ENCODE measurements at places on chromosomes 3 and 15. TPM values are rescaled to one million over a fixed set of nuclear protein-coding genes. Genes with fewer than 3 reads are reported as not detected.

- DNase-seq: no peak
Measured at GRCh38 chr15:52464478-52464877, 64.2 kb downstream of the MYO5A start.

- DNase-seq: no peak
Measured at GRCh38 chr15:80076321-80077318, 17.1 kb downstream of the ZFAND6 start.

GRCh38 chr3:67635806-67636205 is 18.6 kb downstream of the SUCLG2 start:
- no peak for DNase-seq

GRCh38 chr3:144350125-144350524 is 378.5 kb downstream of the DIPK2A start:
- no peak for DNase-seq

DNA sequence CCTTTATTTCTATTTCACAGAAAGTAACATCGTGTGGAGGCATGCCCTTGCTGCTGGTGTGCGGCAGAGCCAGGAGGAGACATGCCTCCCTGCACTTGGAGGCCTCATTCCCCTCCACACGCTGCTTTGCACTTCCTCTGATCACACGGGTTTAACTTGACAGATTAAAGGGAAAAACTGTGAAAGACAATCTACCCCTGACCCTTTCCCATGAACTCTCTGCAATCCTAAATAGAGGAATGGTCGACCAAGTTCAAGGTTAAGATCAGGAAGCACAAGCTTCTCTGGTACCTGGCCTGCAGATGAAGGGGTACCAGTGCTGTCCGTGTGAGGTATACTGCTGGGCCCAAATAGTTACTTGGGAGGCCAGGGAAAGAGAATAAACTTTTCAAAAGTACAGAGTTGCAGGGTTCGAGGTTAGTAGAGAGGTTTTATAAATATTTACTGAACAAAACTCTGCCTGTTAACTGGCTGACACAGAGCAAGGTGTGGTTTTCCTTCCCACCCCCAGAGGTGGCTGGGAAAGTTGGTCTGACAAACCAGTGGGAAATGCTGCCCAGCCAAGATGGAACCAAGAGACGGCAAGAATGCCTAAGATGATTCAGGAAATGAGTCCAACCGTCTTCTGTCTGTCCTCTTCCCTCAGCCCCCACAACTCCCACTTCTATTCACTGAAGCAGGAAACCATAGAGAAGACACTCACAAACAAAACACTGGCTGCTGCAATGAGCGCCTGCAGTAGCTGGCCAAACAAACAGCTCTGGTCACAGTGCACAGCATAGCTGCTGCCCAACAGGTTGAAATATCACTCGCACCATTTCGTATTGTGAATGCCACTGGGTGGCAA is 79.6 kb downstream of the IGF2BP2 start:
- DNase-seq: no peak

- DNase-seq: no peak
Measured at GRCh38 chr3:119211193-119211592, 29.5 kb downstream of the B4GALT4 start.

DNA sequence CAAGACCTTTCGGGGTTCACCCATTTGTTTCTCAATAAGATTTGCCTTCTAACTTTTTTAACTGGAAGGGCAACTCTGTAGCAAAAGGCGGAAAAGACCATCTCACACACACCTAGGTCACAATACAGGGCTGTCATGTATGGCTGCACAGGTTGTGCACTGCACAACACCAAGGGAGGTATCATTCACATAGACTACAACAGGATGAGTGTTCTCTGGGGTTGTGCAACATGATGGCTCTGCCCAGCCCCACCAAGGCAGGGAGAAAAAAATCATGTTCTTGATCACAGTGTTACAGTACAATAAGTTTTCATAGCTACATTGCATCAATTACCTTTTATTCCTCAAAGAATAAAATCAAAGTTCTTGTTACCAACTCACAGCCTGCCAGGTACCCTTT is 52.8 kb downstream of the ANXA2 start:
- DNase-seq: no peak

GRCh38 chr15:45346381-45346780 is 32.0 kb downstream of the GATM start:
- DNase-seq: no peak

- no peak for DNase-seq
Measured at GRCh38 chr15:45126535-45127158, 3.0 kb downstream of the DUOXA1 start.

GRCh38 chr3:43171748-43172147 is 65.9 kb upstream of the POMGNT2 start:
- no peak for DNase-seq

GRCh38 chr3:157438194-157438730 is 1.6 kb downstream of the PTX3 start:
- DNase-seq: no peak

- peak; percentile 45 for DNase-seq
Measured at GRCh38 chr3:172624999-172625398, 85.9 kb downstream of the NCEH1 start.

GRCh38 chr3:161266731-161267150 is 45.6 kb downstream of the NMD3 start:
- DNase-seq: no peak

DNA sequence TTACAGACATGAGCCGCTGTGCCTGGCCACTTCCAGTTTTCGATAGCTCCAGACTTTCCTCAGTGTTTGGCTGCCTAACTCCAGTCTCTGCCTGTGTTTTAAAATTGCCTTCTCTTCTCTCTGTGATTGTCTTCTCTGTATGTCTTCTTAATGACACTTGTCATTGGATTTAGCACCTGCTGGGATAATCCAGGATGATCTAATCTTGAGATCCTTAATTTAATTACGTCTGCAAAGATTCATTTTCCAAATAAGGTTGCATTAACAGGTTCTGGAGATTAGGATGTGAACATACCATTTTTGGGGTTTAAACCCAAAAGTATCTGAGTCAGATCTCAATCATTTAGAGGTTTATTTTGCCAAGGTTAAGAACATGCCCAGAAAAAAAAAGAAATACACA is 222.2 kb upstream of the PDZRN3 start:
- no peak for DNase-seq

DNA sequence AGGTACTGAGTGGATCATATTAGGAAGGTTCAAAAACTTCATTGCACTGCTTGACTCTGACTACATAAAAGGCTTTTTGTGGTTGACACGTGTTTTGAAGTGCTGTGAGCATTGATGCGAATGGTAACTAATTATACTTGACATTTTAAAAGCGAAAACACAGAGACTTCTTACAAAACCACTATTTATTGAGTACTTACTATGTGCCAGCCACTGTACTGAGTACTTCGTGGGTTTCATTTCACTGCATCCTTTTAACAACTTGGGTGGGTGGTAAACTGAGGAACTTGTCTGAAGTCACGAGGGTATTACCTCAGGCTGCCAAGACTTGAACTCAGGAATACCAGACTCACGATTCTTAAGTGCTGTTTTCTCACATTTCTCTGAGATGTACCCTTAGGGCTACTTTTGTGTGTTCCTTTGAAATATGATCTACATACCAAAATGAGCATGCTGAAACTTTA is 45.3 kb upstream of the PPP4R2 start:
- DNase-seq: no peak

GRCh38 chr3:127668906-127669305 is 3.8 kb upstream of the ABTB1 start:
- no peak for DNase-seq

- no peak for DNase-seq
Measured at GRCh38 chr3:197202694-197203093, 95.7 kb downstream of the DLG1 start.

GRCh38 chr3:62622553-62623174 is 249.3 kb upstream of the FEZF2 start:
- DNase-seq: no peak

GRCh38 chr15:83515164-83515563 is 68.0 kb downstream of the SH3GL3 start:
- no peak for DNase-seq

GRCh38 chr3:170226426-170226960 is 4.3 kb downstream of the PRKCI start:
- no peak for DNase-seq

DNA sequence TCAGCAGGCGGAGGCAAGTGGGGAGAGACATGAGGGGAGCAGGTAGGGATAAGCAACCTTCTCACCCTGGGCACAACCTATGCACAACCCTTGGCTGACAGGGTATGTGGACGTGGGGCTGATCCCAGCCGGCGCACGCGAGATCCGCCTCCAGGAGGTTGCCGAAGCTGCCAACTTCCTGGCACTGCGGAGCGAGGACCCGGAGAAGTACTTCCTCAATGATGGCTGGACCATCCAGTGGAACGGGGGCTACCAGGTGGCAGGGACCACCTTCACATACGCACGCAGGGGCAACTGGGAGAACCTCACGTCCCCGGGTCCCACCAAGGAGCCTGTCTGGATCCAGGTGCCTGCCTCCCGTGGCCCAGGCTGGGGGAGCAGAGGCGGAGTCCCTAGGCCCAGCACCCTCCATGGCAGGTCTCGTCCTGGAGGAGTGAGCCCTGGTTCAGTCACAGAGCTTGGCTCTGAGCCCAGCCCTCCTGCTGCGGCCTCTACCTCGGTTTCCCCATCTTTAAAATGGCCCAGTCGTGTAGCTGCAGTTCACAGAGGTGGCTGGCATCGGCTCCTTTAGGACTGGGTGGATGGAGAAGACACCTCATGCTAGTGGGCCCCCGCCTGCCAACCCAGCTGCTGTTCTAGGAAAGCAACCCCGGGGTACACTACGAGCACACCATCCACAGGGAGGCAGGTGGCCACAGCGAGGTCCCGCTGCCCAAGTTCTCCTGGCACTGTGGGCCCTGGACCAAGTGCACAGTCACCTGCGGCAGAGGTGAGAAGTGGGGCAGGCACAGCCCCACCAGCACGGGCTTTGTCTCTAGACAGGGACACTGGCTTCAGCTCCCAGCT is 96.0 kb downstream of the TBC1D2B start:
- no peak for DNase-seq

DNA sequence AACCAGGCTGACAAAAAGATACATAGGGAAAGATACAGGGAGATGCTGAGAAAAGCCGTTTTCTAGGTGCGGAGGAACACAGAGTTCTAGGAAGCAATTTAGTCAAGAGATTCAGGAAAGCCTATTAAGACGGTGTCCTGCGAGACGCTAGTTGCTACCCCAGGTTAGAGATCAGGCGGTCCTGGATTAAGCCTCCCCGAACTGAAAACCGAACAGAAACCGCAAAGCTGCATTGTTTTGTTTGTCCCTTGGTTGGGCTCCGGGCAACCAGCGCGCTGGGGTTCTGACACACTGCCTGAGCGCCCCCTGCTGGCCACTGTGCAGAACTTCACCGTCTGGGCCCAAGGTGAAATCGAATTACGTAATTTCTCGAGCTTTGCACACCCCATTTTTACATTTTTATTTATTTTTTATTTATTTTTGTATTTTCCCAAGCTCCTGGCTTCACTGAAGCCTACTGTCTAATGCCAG is 37.3 kb upstream of the NDUFB4 start:
- DNase-seq: peak; percentile 97

- peak; percentile 1 for DNase-seq
Measured at GRCh38 chr3:43410592-43410991, 124.3 kb downstream of the SNRK start.

GRCh38 chr3:173938616-173939015 is 541.1 kb downstream of the NLGN1 start:
- DNase-seq: no peak

- DNase-seq: no peak
Measured at GRCh38 chr3:168249550-168250414, 154.1 kb upstream of the GOLIM4 start.

DNA sequence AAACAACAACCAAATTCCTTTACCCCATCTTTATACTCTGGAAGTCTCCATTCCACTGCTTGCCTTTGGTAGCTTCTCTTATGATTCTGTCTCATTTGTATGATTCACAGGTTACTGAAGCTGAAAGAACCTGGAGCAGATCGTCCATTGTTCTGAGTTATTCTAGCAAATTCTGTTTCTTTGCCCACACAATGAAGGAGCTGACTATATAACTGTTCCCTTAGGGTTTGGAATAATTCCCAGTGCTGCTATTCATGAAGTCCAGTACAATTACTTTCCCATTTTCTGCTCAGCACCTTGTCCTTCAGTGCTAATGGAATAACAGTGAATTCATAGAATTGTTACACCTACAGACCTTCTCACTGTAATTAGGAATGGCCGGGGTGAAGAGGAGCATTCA is 167.8 kb downstream of the CHST2 start:
- no peak for DNase-seq

- no peak for DNase-seq
Measured at GRCh38 chr3:183777016-183777618, 48.3 kb downstream of the MAP6D1 start.

GRCh38 chr3:31178467-31178866 is 284.0 kb upstream of the GADL1 start:
- DNase-seq: no peak

DNA sequence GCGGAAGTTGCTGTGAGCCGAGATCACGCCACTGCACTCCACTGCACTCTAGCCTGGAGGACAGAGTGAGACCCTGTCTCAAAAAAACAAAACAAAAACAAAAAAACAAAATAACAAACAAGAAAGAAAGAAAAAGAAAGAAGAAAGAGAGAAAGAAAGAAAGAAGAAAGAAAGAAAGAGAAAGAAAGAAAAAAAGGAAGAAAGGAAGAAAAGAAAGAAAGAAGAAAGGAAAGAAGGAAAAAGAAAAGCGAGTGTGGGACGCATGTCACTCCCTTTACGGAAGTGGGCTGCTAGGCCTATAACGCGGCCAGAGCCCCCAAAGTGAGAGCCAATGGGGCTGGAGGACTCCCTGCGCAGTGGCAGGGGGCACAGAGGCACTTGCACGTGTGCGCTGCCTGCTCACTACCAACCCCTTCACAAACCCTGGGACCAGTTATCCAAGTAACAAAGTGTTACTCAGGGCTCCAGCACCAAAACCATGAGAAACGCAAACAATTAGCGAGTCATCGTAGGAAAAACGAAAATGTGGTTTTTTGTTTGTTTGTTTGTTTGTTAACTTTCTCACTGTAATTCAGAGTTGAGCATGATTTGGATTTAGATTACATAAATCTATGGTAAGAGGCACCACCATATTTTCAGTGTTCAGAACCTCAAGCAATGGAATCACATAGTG is 40.8 kb upstream of the ATP1B3 start:
- DNase-seq: no peak

GRCh38 chr15:89998141-89998661 is 2.9 kb upstream of the ZNF710 start:
- DNase-seq: no peak

Gene SCG5
- 3.2 TPM for total RNA-seq

Gene NLGN1
- 20.9 TPM for total RNA-seq

Gene MELTF
- 4.2 TPM for total RNA-seq

Gene GHSR
- total RNA-seq: not detected

Gene SLITRK3
- total RNA-seq: 29.3 TPM

Gene FAM107A
- 35.7 TPM for total RNA-seq

Gene ZNF80
- total RNA-seq: not detected

Gene IQCF5
- total RNA-seq: not detected

Gene SLC22A13
- not detected for total RNA-seq

Gene CHRM5
- total RNA-seq: not detected

Gene GASK1A
- total RNA-seq: 12.9 TPM

Gene SKOR1
- 1.2 TPM for total RNA-seq

Gene TRH
- total RNA-seq: not detected

Gene EAF2
- total RNA-seq: 3.0 TPM

Gene ADAMTSL3
- 16.6 TPM for total RNA-seq

Gene CYP1A2
- not detected for total RNA-seq

Gene RLBP1
- total RNA-seq: 0.13 TPM

Gene ANAPC13
- total RNA-seq: 47.8 TPM
